ENCODE measurements at places on chromosomes 16 and 17. TPM values are rescaled to one million over a fixed set of nuclear protein-coding genes. Genes with fewer than 3 reads are reported as not detected.

Gene SNX11
- 6.8 TPM for total RNA-seq

DNA sequence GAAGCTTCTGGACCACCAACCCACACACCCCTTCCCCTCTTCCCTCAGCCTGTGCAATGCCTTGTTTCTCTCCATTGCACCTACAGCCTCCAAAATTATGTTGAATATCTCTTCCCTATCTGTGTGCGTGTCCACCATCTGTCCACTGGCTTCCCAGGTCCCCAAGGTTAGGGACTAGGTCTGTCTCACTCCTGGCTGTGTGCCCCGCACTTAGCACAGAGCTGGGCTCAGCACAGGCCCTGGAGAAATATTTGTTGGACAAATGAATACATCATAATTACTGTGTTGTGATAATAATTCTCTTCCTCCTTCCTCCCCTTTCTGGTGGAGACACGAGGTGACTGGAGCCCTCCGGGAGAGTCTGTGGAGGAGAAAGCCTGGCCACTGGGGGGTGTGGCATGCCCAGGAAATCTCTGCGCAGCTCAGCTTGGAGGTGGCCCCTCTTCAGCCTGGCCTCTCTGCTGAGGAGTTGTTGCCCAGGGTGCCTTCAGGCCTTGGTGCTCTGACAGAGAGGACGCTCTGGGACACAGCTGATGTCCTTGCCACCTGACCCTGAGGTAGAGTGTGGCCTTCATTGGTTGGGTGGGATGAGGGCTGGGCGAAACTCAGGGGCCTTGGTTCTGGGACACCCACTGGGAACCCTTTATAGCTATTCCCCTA lies 3.3 kb upstream of the BRD7 start:
- no peak for DNase-seq
- peaks cover under 1% of the 10 kb centered on the region for H3K36me3 ChIP-seq
- no peaks in the 10 kb centered on the region for H3K27me3 ChIP-seq
- H3K27ac ChIP-seq = no peak overlapping the region
- no peak overlapping the region for H3K4me3 ChIP-seq
- peaks cover 16% of the 10 kb centered on the region for H3K4me1 ChIP-seq

DNA sequence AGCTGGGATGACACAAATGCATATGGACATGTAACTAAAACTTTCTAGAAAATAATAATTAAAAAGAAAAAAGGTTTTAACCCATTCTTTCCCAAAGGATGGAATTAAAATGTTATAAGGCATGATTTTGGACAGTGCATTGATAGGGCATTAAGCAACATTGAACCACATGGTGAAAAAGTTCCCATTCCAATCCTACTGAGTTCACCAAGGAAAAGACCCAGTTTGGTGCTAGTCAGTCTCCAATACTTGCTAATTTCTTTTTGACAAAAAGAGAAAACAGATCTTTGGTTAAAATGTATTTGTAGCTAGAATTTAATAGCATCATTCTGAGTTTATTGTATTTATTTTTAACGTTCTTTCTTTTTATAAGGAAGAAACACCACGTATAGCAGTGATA lies 28.1 kb downstream of the EMP2 start:
- peaks cover 6% of the 10 kb centered on the region for H3K4me1 ChIP-seq
- no peak for DNase-seq
- peaks cover 4% of the 10 kb centered on the region for H3K27me3 ChIP-seq

Gene KRTAP1-5
- total RNA-seq = not detected

Gene HOXB1
- not detected for total RNA-seq

Gene PLEKHH3
- 0.60 TPM for total RNA-seq

GRCh38 chr17:45994987-45995386 lies 4.1 kb upstream of the STH start:
- DNase-seq = no peak
- H3K4me3 ChIP-seq = no peak overlapping the region
- H3K27me3 ChIP-seq = no peaks in the 10 kb centered on the region
- H3K27ac ChIP-seq = no peak overlapping the region

All from CD4-positive, alpha-beta T cell (primary cell).